Effector memory CD8-positive, alpha-beta T cell (primary cell): ENCODE measurements at places on chromosomes 13 and 19.

DNA sequence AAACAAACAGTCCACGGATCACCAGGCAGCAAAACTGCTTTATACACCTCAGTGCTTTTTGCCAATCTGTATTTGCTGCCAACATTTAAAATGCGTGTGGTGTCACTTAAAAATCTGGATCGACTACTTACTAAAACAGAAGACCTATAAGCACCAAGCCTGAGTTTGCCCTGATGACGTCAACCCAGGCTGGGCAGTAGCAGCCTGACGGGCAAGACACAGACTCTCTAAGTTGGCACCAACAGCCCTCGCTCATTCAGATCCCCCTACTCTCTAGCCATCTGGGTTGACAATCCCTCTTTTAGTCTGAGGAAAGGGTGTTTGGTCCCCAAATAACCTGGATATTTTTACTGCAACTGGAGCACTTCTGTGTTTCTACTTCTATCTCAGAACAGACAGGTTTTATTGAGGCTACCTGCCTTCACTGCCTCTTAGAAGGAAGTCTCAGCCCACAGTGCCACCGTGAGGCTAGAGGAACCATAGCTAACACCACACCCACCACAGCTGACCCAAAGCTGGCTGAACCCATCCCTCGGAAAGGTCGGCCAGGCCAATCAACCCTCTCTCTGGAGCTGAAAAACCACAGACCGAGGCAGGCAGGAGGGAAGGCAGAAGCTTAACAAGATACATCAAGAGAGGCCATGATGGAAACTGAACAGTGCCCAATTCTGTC lies 6.9 kb downstream of the SUGP2 start:
- H3K4me1 ChIP-seq: peaks cover 27% of the 10 kb centered on the region
- peak overlapping the region; percentile 56 for H3K27ac ChIP-seq
- no peak for DNase-seq
- no peaks in the 10 kb centered on the region for H3K27me3 ChIP-seq

- DNase-seq: no peak
- H3K27ac ChIP-seq: no peak overlapping the region
- peaks cover 6% of the 10 kb centered on the region for H3K4me1 ChIP-seq
- peaks cover 9% of the 10 kb centered on the region for H3K27me3 ChIP-seq
- H3K4me3 ChIP-seq: no peak overlapping the region
Observed at GRCh38 chr13:99693351-99693750, 192.1 kb downstream of the TM9SF2 start.

GRCh38 chr13:99009987-99010551 lies 32.2 kb upstream of the DOCK9 start:
- no peaks in the 10 kb centered on the region for H3K36me3 ChIP-seq
- no peak for DNase-seq
- H3K27ac ChIP-seq: peak overlapping the region; percentile 35
- H3K27me3 ChIP-seq: no peaks in the 10 kb centered on the region

DNA sequence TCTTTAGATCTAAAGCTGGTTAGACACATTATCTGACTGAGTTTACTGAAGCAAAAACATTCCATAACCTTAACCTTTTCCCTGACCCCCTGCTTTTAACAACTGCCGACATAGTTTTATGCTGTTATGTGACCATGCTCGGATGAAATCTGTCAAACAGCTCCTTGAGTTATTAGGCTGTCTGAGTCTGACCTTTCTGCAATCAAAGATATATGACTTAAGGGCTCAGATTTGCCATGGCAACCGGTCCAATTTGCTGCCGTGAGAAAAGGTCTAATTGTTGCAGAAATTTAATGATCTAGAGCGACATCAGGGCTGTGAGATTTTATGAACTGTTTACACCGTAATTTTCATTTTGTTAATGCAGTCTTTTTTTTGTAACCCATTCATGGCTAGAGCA lies 61.8 kb downstream of the URI1 start:
- H3K4me3 ChIP-seq: no peak overlapping the region
- H3K4me1 ChIP-seq: peaks cover 59% of the 10 kb centered on the region
- H3K36me3 ChIP-seq: peaks cover 15% of the 10 kb centered on the region
- no peaks in the 10 kb centered on the region for H3K27me3 ChIP-seq
- H3K27ac ChIP-seq: no peak overlapping the region
- DNase-seq: no peak

DNA sequence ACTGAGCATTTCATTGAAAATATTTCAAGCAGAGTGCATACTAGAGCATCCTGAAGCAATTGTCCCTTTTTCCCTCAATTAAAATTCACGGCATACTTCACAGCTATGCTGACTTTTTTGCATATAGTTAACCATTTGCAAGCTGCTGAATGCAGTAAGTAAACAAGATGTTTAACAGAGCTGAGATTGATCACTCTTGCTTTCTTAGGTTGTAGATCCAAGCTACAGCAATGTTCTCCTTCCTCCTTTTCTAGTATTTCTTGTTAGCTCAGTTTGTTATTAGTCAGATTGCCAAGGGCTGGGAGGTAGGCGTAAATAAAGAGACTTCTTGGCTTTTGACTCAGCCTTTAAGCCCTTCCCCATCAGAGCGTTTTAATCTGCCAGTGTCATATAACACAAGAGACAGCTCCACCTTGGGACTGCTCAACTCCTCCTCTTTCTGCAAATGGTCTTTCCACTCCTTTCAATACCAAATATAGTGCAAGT lies at the start of gene SLITRK6:
Gene SLITRK6 (minus strand): TSS at position 323 of the 486 bp plus-strand sequence. CDS start 2,911 bp downstream, outside the sequence.
- H3K4me3 ChIP-seq: no peak within 1 kb of the TSS
- H3K36me3 ChIP-seq: no peaks in the 10 kb centered on the region
- H3K27ac ChIP-seq: no peak within 1 kb of the TSS
- no peak for DNase-seq
- H3K27me3 ChIP-seq: no peaks in the 10 kb centered on the region

- no peaks in the 10 kb centered on the region for H3K36me3 ChIP-seq
- no peak for DNase-seq
- no peak overlapping the region for H3K27ac ChIP-seq
Observed at GRCh38 chr13:77533875-77534788, 1.4 kb upstream of the SCEL start.

DNA sequence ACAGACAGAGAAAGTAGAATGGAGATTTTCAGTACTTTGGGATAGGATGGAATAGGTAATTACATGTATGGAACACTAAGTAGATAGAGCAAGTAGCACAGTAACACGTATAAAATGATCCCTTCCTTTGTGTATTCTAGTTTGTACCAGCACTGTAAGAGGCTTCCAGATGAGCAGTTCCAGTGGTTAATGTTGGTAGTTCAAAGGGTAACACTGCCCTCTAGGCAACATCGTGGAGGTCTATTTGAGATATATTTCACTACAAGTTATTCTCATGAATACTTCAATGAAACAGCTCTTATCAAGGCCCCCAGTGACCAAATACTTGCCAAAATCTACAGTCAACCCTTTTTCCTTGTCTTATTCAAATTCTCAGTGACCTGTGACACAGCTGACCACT lies 13.5 kb upstream of the ZNF563 start:
- H3K27ac ChIP-seq: no peak overlapping the region
- no peaks in the 10 kb centered on the region for H3K4me1 ChIP-seq
- H3K4me3 ChIP-seq: no peak overlapping the region

DNA sequence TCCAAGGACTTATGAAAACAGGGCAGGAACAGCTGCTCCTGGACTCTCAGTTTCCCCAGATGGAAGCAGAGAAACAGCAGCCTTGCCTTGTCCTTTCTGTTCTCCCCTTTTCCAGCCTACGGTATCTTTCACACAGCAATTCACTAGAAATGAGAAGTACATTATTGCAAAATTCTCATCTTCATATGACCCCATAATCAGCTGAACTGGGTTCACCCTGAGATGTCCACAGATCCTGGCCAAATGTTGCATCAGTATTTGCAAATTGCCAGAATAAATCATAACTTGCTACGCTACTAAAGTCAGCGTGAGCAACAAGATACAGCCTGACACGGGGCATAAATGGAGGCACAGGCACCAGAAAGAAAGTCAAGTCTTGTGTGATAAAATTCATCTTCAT lies 16.1 kb downstream of the VSTM1 start:
- peaks cover 35% of the 10 kb centered on the region for H3K27me3 ChIP-seq
- no peaks in the 10 kb centered on the region for H3K4me1 ChIP-seq
- H3K27ac ChIP-seq: no peak overlapping the region
- H3K4me3 ChIP-seq: no peak overlapping the region
- no peak for DNase-seq

GRCh38 chr13:59279028-59279427 lies 884.7 kb downstream of the DIAPH3 start:
- no peak overlapping the region for H3K27ac ChIP-seq
- H3K4me1 ChIP-seq: no peaks in the 10 kb centered on the region
- no peak for DNase-seq

DNA sequence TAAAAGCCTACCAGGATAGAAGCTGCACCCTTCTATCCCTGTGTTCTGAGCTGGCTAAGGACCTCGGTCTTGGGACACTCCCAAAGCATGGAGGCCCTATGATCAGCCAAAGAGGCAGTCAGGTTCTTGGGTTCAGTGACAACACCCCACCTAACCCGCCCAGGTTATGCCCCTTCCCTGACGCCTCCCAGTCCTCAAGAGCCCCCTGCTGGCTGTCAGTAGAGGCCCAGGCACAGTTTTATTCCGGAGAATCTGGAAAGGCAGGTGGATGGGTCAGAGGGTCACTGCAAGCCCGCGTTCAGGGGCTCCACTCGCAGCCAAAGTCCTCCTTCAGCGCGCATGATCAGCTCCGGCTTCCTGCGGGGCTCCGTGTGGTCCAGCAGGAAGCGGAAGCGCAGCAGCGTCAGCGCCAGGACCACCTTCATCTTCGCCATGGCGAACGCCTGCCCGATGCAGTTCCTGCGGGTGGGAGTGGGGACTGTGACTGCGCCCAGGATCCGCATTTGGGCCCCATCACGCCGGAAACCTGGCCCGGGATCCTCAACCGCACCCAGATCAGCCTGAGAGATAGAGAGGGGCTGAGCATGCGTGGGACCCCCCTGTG lies 22.3 kb downstream of the OR10H3 start:
- no peak overlapping the region for H3K27ac ChIP-seq
- peaks cover 4% of the 10 kb centered on the region for H3K4me1 ChIP-seq
- no peak for DNase-seq
- no peak overlapping the region for H3K4me3 ChIP-seq
- no peaks in the 10 kb centered on the region for H3K36me3 ChIP-seq
- peaks cover 80% of the 10 kb centered on the region for H3K27me3 ChIP-seq

GRCh38 chr13:106996867-106997618 lies 429.1 kb upstream of the ARGLU1 start:
- H3K36me3 ChIP-seq: peaks cover 3% of the 10 kb centered on the region
- no peak for DNase-seq
- H3K4me1 ChIP-seq: no peaks in the 10 kb centered on the region
- no peak overlapping the region for H3K4me3 ChIP-seq
- H3K27ac ChIP-seq: no peak overlapping the region

DNA sequence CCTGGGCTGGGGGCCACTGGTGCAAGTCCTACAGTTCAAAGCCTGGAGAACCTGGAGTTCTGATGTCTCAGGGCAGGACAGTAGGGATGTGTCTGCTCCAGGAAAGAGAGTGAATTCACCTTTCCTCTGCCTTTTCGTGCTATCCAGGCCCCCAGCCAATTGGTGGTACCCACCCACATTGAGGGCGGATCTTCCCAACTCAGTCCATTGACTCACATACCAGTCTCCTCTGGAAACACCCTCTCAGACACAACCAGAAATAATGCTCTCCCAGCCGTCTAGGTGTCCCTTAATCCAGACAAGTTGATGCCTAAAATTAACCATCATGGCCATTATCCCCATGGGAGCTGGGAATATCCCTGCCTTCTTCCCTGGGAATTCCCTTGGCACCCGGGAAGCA lies 38.8 kb upstream of the CHST8 start:
- H3K4me1 ChIP-seq: no peaks in the 10 kb centered on the region
- H3K27ac ChIP-seq: no peak overlapping the region
- H3K27me3 ChIP-seq: peaks cover 68% of the 10 kb centered on the region

DNA sequence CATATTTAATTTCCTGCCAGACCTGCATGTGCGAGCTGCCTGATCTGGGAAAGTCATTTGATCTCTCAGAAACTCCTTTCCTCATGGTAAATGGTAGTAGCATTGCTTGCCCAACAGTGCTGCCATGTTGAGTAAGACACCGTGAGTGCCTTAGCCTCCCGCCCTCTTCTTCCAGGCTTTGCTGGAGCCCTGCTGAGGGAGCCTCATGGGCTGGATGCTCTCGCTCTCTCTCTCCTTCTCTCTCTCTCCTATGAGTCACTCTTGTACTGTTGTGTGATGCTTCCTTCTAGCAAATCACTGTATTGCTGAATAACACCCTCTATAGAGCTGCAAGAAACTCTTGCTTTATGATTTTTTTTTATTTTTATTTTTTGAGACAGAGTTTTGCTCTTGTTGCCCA lies 365.5 kb downstream of the UQCRFS1 start:
- H3K4me3 ChIP-seq: no peak overlapping the region
- no peak overlapping the region for H3K27ac ChIP-seq
- no peaks in the 10 kb centered on the region for H3K36me3 ChIP-seq
- no peaks in the 10 kb centered on the region for H3K4me1 ChIP-seq

GRCh38 chr13:113602291-113602988 lies 17.9 kb downstream of the TFDP1 start:
- peaks cover 4% of the 10 kb centered on the region for H3K36me3 ChIP-seq
- H3K4me3 ChIP-seq: peak overlapping the region; percentile 35
- peaks cover 19% of the 10 kb centered on the region for H3K4me1 ChIP-seq
- H3K27me3 ChIP-seq: no peaks in the 10 kb centered on the region
- no peak for DNase-seq
- peak overlapping the region; percentile 33 for H3K27ac ChIP-seq

DNA sequence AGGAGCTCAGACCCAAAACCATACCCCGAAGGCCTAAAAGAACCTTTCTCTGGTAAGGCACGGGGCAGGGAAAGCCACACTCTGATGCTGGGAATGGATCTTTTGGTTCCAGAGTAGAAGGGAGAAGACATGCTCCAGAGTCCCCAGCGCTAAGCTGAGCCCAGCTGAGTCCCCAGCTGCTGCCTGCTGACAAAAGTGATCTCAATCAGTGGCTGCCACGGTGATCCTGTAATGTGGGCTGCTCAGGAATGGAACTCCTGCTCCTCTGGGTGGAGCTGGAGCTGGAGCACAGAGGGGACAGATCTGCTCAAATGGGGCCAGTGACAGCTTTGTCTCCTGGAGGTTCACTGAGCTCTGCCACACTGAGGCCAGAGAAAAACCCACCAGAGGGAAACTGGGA lies 70.5 kb downstream of the MLLT1 start:
- H3K27me3 ChIP-seq: no peaks in the 10 kb centered on the region
- no peak for DNase-seq
- H3K27ac ChIP-seq: no peak overlapping the region
- H3K4me3 ChIP-seq: no peak overlapping the region

GRCh38 chr19:3146677-3147100 lies 10.9 kb downstream of the GNA15 start:
- no peak overlapping the region for H3K4me3 ChIP-seq
- peak; percentile 70 for DNase-seq
- no peaks in the 10 kb centered on the region for H3K36me3 ChIP-seq

- H3K36me3 ChIP-seq: peaks cover 35% of the 10 kb centered on the region
- no peaks in the 10 kb centered on the region for H3K27me3 ChIP-seq
- no peak overlapping the region for H3K4me3 ChIP-seq
- H3K27ac ChIP-seq: no peak overlapping the region
- DNase-seq: no peak
Observed at GRCh38 chr19:567296-567900, 5.0 kb upstream of the BSG start.

DNA sequence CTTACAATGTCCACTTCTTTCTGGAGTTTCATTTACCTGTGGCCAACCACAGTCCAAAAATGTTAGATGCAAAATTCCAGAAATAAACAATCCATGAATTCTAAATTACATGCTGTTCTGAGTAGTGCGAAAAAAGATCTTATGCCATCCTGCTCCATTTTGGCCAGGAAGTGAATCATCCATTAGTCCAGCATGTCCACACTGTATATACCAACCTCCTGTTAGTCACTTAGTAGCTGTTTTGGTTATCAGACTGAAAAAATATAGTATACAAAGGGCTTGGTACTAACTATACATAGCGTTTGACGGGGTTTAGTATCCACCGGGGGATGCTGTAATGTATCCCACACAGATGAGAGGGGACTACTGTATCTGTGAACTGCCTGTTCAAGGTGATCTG lies 618.0 kb upstream of the ARGLU1 start:
- no peak for DNase-seq
- no peaks in the 10 kb centered on the region for H3K4me1 ChIP-seq
- H3K4me3 ChIP-seq: no peak overlapping the region
- no peaks in the 10 kb centered on the region for H3K36me3 ChIP-seq
- H3K27me3 ChIP-seq: no peaks in the 10 kb centered on the region
